T-helper 17 cell (primary cell): ENCODE measurements at places on chromosomes 7 and 10. TPM values are rescaled to one million over a fixed set of nuclear protein-coding genes. Genes with fewer than 3 reads are reported as not detected.

DNA sequence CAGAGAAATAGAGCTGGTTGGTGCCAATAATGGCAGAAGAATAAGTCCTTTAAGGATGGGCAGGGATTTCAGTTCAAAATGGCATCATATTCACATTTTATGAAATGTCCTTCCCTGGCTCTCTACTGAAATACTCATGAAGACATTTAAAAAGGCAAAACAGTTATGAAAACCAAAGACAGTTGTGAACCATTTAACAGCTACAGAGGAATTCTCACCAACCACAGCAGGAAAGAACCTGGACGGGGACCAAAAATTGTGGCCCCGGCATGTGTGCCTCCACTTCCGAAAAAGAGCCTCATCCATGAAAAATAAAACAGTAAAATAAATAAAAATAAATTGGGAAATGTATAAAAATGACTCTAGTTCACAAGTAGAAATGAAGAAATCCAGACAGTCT lies 539.5 kb downstream of the SUGCT start:
- no peak for DNase-seq

The GRB10 gene
- 7.0 TPM for total RNA-seq

DNA sequence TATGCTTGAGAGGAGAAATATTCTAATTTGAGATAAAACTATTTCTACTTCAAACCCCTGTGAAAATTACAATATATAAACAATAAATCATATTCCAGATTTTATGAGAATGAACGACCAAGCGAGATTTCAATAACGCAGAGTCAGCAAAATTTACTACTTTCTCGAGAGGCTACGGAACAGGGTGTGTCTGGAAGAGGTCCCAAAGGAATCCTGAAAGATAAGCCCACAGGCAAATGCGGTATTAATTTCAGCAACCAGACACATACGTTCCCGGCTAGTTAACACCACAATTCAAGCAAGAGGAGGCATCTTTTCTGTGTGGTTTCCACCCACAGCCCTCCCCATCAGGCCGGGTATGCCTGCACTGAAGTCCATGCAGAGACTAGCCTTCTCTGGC lies 26.4 kb downstream of the BEND7 start:
- no peak for DNase-seq

DNA sequence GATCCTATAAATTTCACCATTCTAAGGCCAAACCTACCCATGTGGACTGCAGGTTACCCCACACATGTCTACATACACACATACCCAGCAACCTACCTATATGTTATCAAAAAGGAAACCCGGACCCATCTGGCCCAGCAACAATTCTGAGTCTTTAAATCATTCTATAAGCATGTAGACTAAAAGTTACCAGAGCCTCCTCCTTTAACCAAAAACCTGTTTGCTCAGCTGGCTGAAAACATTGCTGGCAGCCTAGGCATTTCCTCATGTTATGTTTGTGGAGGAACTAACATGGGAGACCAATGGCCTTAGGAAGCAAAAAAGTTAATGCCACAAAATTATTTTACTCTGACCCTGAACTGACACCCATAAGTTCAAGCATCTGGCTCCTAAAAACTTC lies 5.3 kb upstream of the ADCK2 start:
- no peak for DNase-seq

GRCh38 chr7:44157116-44158080 lies 16.3 kb upstream of the MYL7 start:
- no peak for DNase-seq

The NODAL gene
- total RNA-seq, result not detected

- DNase-seq, result no peak
These were observed 116.6 kb downstream of the SPAG6 start for GRCh38 chr10:22461891-22462290.

The RTKN2 gene
- total RNA-seq, result 3.8 TPM

The DRGX gene
- not detected for total RNA-seq

DNA sequence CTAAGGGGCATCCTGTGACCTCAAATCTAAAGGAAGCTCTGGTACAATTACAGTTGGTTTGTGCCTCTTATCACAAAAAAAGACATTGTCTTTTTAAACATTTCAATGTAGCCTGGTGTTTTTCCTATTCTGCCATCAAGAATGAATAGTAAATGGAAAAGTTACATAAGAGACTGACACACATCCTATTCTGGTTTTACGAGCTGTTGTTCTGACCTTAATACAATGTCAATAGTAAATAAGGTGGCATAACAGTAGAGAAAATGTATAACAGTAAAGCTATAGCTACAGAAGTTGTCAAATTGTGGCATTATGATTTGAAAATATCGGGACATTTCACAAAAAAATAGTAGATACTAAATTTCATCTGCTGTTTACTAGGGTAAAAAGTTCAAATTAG lies 88.4 kb downstream of the NT5C2 start:
- no peak for DNase-seq

GRCh38 chr10:61992059-61992460 lies 90.6 kb downstream of the ARID5B start:
- no peak for DNase-seq

- no peak for DNase-seq
These were observed 36.6 kb upstream of the AGR3 start for GRCh38 chr7:16918288-16918895.

The POMZP3 gene
- total RNA-seq, result 14.6 TPM

The SPDYE9 gene
- not detected for total RNA-seq

The HACD1 gene
- total RNA-seq, result 3.7 TPM

DNA sequence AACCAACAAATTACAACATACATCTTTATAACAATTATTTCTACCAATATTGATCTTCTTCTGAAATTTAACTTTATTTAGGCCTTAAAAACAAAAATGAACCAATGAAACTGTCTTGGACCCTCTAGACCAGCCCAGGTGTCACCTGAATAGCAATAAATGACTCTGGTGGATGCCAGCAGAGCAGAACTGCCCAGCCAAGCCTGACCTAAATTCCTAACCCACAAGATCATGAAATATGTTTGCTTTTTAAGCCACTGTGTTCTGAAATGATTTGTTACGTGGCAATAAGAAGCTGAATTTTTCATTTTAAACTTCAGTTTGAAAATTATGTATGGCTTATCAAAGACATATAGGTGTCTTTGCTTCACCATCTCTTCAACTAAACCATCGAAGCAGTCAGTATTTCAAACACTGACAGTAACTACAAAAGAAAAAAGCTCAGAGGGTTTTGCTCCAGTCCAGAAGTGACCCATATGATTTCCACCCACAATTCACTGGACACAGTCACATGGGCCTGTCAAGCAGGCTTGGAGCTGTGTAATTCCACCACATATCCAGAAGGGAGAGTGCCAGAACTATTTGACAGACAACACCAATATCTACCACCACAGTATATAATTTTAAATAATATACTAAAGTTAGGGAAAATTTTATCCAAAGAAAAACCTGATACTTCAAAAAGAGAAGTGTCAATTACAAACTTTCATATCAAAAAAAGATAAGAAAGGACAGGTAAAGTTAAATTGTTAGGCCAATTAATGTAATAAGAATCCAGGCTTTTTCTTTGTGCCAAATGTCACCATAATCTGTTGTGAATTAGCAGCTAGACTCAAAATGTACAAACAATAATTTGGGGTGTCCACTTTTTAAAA lies 94.5 kb downstream of the KMT2C start:
- no peak for DNase-seq

DNA sequence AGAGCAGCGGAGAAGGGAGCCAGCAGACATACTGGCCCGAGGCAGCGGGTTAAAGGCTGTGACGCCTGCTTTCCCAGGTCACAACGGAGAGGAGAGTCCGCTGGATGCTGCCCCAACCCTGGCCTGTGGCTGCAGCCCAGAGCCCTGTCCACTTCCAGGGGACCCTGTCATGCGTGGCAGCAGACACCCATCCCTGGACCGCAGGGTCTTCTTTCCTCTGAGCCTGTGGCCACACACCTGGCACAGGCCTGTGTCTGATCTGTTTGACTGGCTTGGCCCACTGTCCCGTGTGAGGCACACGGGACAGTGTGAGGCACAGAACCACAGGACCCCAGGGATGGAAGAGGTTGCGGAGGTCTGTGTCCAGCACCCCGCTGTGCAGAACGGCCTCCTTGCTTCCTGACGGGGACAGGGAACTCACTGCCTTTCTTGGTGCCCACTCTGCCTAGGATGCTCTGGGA lies 42.4 kb downstream of the INSIG1 start:
- no peak for DNase-seq

GRCh38 chr7:155375337-155376277 lies 77.9 kb downstream of the INSIG1 start:
- no peak for DNase-seq

The ANKRD61 gene
- total RNA-seq, result not detected

DNA sequence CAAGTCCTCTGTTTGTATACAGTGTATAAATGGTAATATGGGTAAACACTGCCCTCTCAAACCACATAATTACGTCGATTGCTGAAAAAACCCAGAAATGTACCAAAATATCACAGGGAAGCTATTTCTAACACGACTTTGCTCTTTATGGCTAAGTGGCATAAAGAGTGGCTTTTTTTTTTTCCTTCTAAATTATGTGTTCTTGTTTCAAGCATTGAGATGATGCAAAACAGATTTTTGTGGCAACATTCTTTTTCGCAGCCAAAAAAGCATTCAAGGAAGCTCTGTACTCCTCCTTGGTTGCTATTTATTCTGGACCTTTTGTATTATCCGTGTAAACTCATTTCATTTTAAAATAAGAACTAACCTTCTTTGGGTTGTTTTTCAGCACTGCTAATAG lies 138.9 kb downstream of the VTI1A start:
- DNase-seq, result no peak

DNA sequence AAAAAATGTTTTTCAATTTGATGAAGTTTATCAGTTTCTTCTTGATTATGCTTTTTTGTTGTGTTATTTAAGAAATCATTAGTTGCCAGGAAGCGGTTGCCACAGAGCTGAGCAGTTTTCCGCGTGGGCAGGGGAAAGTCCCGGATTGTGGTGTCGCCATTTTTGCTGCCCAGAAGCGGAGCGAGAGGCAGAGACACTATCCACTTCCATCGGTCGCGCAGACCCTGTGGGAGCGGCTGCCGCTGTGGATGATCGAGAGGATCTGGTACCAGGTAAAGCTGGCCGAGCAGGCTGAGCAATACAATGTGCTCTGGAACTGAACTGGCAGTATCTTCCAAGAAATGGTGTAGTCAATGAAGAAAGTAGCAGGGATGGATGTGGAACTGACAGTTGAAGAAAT lies 119.8 kb downstream of the ZNF736 start:
- no peak for DNase-seq

The DEPP1 gene
- total RNA-seq, result 0.27 TPM

The SEMA3C gene
- 0.26 TPM for total RNA-seq

DNA sequence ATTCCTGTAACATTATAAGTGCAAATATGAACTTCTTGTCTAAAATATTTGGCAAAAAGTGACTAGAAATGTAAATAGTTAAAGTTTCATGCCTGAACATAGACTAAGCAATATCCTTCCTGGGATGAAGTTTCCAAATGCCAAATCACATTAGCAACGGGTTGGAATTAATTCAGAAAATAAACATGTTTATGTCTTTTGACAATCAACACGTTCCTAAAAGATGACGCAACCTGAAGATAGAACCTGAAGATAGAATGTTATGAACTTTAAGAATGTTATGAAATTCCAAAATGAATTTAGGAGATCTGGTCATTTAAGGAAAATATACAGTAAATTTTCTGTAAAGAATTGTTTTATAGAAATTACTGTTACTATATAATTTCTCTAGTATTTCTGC lies 9.2 kb downstream of the LAMB4 start:
- no peak for DNase-seq

DNA sequence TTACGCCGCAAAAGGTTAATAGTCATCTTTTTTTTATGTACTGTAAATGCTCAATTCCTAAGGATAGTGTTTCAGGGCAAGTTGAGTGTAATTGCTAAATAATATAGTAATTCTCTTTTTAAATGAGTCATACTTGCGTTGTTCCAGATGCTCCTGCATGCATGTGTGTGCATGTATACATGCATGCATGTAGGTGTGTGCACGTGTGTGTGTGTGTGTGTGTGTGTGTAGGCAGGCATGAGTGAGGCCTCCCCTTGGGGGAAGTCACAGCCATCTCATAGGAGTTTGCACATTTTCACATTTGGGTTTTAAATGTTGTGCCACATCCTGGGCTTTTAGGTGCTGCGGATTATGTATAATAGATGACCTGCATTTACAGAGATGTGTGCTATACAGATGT lies 1095.8 kb downstream of the KCNMA1 start:
- DNase-seq, result no peak

DNA sequence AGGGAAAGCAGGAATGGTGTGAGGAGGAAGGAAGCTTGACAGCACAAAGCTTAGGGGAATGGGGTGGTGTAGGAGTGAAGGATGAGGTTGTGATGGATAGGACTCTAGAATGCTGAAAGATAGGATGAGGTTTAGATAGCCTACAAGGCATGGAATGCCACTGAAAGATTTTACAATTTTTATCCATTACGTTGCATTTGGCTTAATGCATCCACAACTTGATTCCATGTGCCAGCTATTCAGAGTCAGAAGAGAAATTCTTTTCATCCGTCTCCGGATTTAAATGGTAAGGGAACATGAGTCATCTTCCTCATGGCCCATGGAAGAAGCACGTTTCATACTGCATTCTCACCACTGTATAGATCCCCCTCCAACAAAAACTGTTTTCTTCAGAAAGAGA lies 212.4 kb upstream of the BMPER start:
- no peak for DNase-seq

DNA sequence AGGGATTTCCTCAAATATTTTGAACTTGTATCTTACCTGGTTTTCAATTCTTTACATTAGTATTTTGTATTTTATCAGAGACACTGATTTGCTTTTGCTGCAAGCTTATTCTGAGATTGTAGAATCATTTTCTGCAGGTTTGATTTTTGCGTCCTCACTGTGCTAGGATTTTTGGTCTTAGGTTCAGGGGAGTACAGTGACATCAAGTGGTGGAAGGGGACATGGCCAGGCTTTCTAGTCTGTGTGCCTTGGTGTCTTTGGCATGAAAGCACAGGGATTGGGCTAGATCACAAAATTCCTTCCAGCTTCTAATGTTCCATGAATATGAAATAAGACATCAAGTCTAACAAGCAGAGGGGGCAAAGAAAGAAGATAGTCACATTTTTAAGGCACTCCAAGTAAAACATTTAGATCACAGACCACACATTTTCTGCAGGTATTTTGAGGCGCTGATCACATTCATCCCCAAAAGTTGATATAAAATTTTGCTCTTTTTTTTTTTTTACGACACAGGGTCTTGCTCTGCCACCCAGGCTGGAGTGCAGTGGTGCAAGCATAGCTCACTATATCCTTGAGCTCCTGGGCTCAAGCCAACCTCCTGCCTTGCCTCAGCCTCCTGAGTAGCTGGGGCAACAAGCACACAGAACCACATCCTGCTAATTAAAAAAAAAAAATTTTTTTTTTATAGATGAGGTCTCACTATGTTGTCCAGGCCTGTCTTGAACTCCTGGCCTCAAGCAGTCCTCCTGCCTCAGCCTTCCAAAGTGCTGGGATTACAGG lies 124.4 kb downstream of the PON1 start:
- no peak for DNase-seq

GRCh38 chr7:38905056-38905759 lies 3.8 kb downstream of the VPS41 start:
- DNase-seq, result no peak

The CPA4 gene
- total RNA-seq, result not detected

GRCh38 chr10:56622335-56622973 lies 261.4 kb upstream of the ZWINT start:
- DNase-seq, result no peak
